Activated B cell treated with CpG ODN at 0.5 μM for 24 hours (primary cell): ENCODE measurements at places on chromosomes 5 and 9. TPM values are rescaled to one million over a fixed set of nuclear protein-coding genes. Genes with fewer than 3 reads are reported as not detected.

ALDH1A1 gene
- total RNA-seq = not detected in 2 replicates

BAAT gene
- not detected in 2 replicates for total RNA-seq

PGM5 gene
- total RNA-seq = not detected in 2 replicates

GRIA1 gene
- not detected in 2 replicates for total RNA-seq

OTP gene
- total RNA-seq = not detected in 2 replicates

ELOVL7 gene
- total RNA-seq = 0.32 and 0.69 TPM in 2 replicates

SPINK4 gene
- total RNA-seq = not detected in 2 replicates

GABRA6 gene
- total RNA-seq = not detected in 2 replicates
